A549 (cell line): ENCODE measurements at places on chromosomes 13 and 19.

GRCh38 chr13:42847891-42848663 is 66.7 kb downstream of the FAM216B start:
- no peak for DNase-seq

DNA sequence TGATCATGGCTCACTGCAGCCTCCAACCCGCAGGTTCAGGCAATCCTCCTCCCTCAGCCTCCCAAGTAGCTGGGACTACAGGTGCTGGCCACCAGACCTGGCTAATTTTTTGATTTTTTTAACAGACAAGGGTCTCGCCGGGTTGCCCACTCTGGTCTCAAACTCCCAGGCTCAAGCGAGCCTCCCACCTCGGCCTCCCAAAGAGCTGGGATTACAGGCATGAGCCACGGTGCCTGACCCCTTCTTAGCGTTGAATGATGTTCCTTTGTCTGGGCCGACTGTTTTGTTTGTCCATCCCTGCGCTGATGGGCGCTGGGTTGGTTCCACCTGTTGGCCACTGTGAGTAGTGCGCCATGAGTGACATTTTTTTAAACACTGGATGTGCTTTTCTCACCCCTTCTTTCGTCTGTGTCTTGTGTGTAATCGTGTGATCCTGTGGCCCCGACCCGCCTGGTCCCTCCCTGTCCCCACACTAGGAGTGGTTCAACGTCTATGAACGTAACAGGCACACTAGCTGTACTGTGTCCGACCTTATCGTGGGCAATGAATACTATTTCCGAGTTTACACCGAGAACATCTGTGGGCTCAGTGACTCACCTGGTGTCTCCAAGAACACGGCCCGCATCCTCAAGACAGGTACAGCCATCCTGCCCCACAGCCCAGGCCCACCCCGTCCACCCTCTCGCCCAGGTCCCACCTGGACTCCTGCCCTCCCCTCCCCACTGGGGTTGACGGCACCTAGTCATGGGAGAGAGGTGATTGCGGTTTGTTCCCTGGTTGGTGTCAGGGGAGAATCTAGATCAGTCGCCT is 15.0 kb upstream of the EMC10 start:
- DNase-seq, result peak; percentile 87

DNA sequence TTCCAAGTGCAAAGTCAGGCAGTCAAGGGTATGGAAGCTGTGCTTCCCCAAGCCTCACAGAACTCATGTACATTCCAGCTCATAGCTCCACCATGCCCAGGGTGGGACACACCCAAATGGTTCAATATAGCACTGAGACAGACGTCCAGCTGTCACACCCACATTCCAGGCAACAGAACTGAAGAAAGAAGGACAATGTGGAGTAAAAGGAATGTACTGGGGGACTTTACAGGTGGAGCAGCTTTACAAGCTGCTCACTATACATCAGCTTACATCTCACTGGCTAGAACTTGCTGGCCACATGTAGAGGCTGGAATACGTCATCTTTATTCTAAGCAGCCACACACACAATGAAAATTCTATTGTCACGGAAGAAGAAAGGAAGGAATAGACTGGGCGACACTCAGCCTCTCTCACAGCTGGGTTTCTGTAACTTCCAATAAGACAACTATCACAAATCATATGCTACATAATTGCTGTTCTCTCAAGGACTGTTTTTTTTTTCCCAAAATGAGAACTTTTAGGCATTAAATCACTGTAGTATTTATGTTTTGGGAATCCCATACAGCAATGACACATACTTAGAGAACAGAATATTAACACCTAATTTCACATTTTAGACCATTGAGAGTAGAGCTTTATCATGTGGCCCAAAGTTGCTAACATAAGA is 86.1 kb downstream of the KLF12 start:
- DNase-seq, result peak; percentile 33

DNA sequence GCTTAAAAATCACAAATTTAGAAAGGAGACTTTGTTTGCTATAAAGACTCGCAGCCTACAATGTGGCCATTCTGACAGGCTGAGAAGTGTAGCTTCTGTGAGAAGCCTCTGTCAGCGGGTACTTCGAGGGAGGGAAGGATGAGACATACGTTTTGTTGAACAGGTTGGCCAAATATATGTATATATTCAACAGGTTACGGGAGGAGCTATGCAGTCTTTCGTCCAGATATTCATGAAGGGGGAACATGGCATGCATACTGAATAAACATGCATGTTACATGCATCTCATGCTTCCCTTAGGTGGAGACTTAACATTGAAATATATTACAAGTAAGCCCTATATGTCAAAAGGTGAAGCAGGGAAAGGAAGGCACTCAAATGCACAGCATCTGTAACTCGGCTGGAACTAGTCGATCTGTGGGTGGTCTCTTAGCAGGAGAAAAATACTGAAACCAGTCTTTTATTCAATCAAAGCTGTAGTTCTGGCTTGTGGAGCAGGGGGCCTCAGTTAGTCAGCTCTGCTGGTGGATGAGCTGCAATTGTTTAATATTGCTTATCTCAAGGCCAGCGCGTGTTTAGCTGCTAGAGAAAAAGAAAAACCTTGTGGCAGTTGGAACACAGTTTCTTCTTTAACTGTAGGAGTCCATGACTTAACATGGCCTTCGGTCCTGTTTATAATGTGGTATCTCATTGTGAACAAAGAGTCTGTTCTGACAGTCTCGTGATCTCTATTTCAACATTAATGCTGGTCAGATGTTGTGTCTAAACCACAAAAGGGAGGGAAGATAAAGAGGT is 94.3 kb downstream of the FAM216B start:
- DNase-seq, result no peak

GRCh38 chr13:46858163-46858562 is 38.7 kb downstream of the HTR2A start:
- no peak for DNase-seq

GRCh38 chr19:45351401-45351952 is 10.9 kb downstream of the KLC3 start:
- no peak for DNase-seq

DNA sequence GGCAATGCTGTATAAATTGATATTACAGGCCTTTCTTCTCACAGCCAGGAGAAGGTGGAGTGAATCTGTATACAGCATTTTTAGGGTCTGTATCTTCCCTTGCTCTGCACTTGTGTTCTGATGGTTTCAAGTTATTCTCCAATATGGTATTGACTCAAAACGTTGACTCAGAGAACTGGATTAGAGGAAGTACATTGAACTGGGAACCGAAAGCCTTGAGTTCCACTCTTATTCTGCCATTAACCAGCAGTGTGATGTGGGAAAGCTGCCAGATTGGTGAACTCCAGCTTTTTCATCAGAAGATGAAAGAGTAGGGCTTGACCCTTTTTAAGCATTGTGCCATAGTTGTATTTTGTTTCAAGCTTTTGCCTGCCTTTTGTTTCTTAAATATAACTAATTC is 167.7 kb downstream of the SPRY2 start:
- DNase-seq, result no peak

GRCh38 chr13:46553886-46554858 is 1.2 kb downstream of the LRCH1 start:
- DNase-seq, result peak; percentile 49

- no peak for DNase-seq
Measured at GRCh38 chr19:9877780-9878510, 42.8 kb downstream of the PIN1 start.

GRCh38 chr19:39411081-39411831 is 1.2 kb upstream of the PLEKHG2 start:
- DNase-seq, result no peak

DNA sequence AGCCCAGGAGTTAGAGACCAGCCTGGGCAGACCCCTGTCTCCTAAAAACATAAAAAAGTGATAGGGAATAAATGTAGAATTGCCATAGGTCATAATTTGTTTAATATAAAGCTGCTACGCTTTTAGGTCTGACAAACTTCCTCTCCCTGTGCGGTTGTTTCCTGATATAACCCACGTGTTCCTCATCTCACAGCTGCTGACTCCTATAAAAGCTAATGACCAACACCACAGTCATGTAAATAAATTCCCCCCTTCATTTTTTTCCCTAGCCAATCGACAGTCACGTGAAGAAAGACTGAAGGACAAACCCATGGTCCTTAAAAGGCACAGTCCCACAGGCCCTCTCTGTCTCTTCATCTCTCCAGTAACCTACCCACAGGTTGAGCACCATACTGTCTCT is 27.5 kb downstream of the ZNF266 start:
- no peak for DNase-seq

DNA sequence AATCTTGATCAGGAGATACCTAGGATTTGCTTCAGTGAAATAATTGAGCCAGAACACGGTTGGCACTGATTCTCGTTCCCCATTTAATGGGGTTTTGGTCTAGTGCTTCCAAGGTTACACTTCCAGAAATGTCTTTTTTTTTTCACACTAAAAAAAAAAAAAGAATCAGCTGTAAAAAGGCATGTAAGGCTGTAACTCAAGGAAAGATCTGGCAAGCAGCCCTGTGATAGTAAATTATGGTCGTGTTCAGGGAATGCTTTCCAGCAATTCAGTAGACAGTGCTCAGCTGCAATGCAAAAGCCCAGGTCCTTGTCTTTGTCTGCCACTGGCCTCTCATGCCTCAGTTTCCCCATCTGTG is 27.2 kb upstream of the NDUFS7 start:
- no peak for DNase-seq

DNA sequence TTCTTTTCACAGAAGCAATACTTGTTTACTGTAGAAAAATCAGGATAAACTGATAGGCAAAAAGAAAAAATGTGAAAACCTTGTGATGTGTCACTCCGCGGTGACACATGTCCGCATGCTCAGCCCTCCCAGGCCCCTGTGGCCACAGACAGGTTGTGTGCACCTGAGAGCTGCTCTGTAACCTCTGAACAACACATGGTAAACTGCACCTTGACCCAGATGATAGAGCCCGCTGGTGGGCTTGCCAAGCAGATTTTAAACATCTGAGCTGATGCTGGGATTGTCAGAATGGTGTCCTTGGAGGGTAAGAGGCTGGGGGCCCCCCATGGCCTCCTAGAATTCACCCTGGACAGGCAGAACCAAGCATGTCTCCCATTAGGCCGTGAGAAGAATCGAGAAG is 33.8 kb downstream of the DHRS12 start:
- DNase-seq, result no peak

DNA sequence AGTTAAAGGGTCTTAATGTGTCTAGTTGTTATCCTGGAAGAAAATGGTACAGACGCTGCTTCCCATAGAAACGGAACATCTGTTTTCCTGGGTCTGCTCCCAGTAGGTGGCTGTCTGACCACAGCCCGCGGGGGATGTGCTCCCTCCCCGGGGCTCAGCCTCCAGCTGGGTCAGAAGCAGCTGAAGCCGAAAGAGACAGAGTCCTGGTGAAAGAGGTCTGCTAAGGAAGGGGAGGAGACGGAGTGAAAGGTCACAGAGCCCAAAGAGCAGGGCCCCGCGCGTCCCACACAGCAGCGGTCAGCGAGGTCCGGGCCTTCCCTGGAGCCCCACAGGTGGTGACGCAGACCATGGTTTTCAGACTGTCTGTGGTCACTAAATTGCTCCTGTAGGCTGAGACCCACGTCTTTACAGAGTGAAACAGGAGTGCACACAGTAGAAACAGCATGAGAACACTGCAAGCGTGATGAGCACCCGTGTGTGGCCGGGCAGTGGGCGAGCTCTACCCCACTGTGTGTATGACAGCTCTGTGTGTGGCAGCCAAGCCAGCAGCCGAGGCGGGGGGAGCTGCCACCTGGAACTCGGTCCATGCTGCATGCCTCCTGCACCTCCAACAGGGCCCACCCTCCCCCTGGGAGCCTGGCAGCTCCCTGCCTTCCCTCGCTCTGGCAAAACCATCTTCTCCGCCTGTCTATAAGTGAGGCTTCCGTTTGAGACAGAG is 52.0 kb upstream of the C13orf46 start:
- DNase-seq, result no peak

GRCh38 chr19:46697204-46697960 is 19.5 kb downstream of the PRKD2 start:
- peak; percentile 84 for DNase-seq

GRCh38 chr13:103213152-103213551 is 146.9 kb upstream of the SLC10A2 start:
- DNase-seq, result no peak

DNA sequence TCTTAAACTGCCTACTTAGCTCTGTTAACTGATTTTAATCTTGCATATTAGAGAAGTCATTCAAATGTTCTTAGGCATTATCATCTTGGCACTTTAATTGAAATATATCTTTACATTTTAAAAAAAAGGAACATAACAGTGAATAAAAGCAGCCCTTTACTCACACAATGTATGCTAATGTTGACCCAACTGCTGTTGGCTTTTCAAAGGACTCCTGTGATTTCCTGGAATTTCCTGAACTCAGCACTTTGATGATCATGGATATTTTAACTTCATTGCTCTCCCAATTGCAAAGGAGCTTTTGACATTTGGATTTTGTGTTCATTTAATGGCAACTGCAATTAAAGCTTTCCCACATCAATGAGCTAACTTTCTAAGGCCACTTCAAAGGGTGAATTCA is 1230.3 kb downstream of the DIAPH3 start:
- DNase-seq, result no peak

GRCh38 chr19:19050104-19050503 is 13.7 kb upstream of the SLC25A42 start:
- no peak for DNase-seq

DNA sequence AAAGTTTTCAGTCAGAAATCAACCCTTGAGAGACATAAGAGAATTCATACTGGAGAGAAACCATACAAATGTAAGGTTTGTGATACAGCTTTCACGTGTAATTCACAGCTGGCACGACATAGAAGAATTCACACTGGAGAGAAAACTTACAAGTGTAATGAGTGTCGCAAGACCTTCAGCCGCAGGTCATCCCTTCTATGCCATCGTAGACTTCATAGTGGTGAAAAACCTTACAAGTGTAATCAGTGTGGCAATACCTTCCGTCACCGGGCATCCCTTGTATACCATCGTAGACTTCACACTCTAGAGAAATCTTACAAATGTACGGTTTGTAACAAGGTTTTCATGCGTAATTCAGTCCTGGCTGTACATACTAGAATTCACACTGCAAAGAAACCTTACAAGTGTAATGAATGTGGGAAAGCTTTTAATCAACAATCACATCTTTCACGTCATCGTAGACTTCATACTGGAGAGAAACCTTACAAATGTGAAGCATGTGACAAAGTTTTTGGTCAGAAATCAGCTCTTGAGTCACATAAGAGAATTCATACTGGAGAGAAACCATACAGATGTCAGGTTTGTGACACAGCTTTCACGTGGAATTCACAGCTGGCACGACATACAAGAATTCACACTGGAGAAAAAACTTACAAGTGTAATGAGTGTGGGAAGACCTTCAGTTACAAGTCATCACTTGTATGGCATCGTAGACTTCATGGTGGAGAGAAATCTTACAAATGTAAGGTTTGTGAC is 15.7 kb upstream of the ZNF701 start:
- DNase-seq, result no peak

GRCh38 chr19:1254530-1255185 is 6.3 kb downstream of the MIDN start:
- no peak for DNase-seq

DNA sequence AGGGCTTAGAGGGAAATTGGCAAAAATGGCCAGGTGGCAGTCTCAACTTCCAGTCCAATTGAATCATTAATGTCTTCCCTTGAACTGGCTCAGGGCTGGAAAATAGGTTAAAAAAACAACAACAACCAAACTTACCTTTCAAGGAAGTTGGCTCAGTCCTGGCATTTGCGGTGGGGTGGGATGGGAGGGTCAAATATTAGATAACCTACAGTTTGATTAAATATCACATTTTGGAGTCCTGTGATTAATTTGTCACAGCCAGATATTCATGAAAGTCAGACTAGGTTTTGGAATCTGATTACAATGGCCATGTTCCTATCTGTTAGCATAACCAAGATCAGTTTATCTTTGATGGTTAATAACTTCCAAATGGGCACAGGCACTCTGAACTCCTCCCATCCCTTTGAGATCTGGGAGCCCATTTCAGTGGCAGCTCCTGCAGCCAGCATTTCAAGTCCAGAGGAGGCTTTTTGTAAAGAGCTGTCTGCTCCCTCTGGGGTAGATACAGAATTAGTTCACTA is 7.8 kb upstream of the DZIP1 start:
- no peak for DNase-seq
